GM18507 (cell line): ENCODE measurements at places on chromosomes 6 and 20.

GRCh38 chr6:81031416-81031815, 721.1 kb downstream of the TENT5A start:
- DNase-seq, result no peak

GRCh38 chr6:122365775-122366403, 33.6 kb upstream of the HSF2 start:
- DNase-seq, result no peak

- peak; percentile 45 for DNase-seq
Observed at GRCh38 chr20:61896058-61896961, 169.4 kb downstream of the TAF4 start.

DNA sequence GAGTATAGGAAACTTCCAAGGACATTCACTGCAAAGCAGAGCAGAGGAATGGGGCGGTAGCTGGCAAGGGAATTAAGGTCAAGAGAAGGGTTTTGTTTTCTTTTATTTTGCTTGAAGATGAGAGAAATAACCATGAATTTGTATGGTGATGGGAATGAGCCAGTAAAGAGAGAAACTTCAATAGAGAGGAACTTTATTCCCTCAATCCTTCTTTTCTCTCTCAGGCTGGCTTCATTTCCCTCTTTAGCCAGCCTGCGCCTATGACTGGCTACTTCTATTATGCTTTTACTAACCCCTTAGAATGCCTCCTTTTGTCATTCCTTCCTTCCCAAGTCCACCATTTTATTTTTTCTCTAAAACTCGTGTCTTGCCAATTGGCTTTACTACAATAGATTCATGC, 101.4 kb upstream of the CEP85L start:
- DNase-seq, result no peak

GRCh38 chr6:37171201-37171969, 1.4 kb downstream of the PIM1 start:
- DNase-seq, result no peak

- DNase-seq, result no peak
Observed at GRCh38 chr6:1697688-1698351, 88.1 kb downstream of the FOXC1 start.

DNA sequence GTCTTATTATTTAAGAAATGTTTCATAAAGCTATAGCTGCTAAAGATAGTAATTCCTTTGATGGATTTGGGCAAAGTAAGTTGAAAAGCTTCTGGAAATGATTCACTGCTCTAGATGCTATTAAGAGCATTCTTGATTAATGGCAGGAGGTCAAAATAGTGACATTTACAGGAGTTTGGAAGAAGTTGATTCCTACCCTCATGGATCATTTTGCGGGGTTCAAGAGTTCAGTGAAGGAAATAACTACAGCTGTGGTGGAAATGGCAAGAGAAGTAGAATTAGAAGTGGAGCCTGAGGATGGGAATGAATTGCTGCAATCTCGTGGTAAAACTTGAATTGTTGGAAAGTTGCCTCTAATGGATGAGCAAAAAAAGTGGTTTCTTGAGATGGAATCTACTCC, 316.1 kb downstream of the UTRN start:
- no peak for DNase-seq
